Caudate nucleus (tissue), 63 donors: ENCODE measurements at places on chromosomes 6 and 20.

GRCh38 chr6:224350-224749, 67.9 kb upstream of the DUSP22 start:
- DNase-seq, result no peak

- DNase-seq, result no peak
Observed at GRCh38 chr6:118740372-118740771, 89.0 kb upstream of the CEP85L start.

GRCh38 chr20:32436142-32436861, 78.2 kb downstream of the ASXL1 start:
- no peak for DNase-seq

DNA sequence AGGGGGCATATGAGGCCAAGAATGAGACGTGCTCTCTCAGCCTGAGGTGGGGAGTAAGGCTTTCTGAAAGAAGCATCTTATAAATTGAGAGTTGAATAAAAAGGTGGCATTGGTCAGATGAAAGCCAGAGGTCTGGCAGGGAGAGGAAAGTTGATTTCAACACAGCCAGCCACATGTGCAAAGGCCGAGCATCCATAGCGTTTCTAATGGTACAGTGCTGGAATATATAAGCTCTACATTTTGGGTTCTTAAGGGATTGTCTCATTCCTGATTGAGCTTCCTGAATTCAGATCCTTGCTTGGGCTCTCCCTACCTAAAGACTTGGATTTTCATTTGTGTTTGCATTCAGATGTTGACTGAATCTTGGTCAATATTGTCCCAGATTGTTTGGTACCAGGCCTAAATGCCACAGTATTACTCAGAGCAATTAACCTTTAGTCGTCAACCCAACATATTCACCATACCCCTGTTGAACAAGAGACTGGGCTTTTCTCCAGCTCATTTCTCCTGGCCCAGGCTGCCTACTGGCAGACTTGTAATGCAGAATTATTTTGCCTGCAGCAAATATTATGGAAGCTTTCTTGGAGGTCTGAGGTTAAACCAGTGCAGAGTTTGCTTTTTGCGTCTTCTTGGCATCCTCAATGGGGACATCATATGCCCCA, 14.5 kb upstream of the BCAS1 start:
- no peak for DNase-seq

GRCh38 chr20:32559753-32560380, 25.3 kb downstream of the NOL4L start:
- no peak for DNase-seq

GRCh38 chr20:23127506-23128279, 41.6 kb upstream of the CD93 start:
- no peak for DNase-seq

DNA sequence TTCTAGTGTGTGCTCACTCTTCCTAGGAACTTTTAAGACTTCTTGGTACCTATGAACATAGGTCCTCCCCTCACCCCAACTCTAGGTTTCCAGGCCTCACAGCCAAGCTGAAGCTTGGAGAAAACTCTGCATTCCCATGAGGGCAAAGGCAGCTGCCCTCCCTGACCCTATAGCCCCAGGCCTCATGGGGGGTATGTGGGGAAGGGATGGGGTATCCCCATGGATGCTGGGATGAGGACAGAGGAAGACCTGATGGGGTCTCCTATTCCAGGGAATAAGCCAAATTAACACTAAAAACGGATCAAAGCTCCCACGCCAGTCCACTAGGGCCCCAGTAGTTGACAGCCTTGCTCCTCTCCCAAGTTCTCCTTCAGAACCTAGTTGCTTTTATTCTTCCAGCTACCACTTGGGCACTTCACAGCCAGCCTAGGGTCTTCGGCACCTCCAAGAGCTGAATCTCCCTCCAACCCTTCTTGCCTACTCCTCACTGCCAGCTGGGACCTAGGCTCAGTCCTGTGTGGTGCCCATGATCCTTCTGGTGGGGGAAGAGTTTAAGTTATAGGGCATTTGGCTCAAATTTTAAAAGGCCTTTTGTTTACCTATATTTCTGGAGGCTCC, 7.8 kb downstream of the TP53INP2 start:
- DNase-seq, result no peak

- DNase-seq, result no peak
Observed at GRCh38 chr6:133085896-133086295, 155.3 kb upstream of the EYA4 start.

DNA sequence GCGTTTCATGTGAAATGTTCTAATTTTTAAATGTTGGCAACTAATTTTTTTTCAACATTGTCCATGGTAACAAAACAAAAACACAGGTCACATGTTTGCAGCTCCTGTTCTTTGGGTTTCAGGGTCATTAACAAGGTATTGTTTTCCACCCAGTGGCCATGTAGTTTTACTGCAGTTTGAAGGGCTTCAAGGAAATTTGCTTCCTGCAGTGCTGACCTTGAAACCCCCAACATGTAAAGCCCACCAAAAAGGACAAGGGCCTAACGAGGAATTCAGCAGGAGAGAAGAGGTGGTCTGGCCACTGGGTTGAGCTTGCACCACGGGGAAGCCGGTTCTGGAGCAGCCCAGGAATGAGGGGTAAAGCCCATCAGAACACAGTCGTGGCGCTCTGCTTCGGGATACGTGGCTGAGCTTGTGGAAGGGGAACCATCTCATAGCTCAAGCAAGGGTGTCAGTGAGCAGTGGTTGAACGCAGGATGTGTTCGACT, 13.9 kb upstream of the KLHL31 start:
- DNase-seq, result no peak

- DNase-seq, result no peak
Observed at GRCh38 chr6:42138630-42139619, 3.5 kb downstream of the C6orf132 start.

GRCh38 chr20:48826069-48826468, 1.7 kb downstream of the PREX1 start:
- no peak for DNase-seq

DNA sequence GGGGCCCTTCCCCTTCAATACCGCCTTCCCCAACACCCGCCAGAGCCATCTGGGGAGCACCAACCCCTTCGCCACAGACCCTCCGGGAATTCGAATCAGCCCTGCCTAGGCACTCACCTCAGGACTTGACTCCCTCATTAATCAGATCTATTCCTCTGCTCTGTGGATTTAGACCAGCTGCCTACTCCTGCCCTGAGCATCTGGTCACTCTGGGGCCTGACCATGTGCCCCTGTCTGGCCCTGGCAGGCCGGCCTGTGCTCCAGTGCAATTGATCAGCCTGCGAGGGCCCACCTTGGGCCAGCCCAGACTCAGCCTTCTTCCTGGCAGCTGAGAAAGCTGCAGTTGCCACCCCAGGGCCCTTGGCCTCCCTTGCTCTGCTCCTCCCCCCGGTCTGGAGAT, 46.0 kb downstream of the GRM4 start:
- no peak for DNase-seq

DNA sequence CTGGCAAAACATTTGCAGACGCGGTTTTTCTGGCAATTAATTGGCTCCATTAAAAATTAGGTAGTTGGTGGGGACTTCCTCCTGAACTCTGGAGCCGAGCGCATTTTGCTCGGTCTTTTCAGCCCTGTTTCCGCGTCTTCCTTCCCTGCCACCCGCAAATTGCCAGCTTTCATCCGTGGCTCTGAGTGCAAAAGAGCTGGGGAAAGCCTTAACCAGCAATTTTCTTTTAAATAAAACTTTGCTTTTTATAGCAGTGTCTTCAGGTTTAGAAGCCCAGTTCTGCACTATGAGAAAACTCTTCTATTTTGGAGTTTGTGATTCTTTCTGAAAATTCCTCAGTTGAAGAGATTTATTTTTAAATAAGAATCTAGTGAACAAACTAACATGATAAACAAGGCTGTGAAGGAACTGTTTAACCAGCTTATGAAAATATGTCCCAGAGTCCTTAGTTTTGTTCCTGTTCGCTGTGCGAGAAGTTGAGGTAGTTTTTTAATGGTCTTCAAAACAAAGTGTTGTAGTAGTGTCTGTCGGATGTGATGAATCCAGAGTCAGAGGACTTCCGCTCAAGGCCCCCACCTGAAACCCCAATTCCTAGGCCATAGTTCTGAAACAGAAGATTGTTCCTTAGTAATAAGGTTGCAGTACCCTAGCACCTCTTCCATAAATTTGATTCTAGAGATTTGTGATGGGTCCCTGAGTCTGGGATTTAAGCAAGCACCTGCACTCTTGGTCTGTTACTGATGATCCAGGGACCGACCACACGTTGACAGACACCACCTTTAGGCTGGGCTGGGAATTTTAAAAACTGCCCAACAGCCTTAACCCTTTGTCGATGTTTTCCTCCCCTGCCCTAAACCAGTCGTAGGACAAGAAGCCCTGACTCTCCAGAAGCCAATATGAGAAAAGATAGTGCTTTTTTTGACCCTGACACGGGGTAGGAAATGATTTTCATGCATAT, 950 bp downstream of the KCTD20 start:
- DNase-seq, result no peak

DNA sequence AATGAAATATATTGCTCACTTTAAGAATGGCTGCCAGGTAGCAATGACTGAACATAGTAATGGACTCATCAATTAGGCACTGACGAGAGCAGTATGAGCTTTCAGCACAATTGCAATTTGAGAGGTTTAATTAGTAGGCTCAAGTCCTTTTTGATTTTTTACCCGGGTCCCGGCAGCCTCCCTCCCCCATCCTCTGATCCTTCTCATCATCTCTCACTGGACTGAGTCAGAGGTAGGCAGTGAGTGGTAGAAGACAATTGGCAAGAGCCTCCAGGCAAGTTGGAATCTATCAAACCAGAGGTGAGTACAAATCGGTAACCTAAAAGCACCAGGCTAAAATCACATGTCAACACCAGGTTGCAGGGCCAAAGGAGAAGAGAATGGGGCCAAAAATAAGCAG, 107.9 kb downstream of the DCDC2 start:
- no peak for DNase-seq

DNA sequence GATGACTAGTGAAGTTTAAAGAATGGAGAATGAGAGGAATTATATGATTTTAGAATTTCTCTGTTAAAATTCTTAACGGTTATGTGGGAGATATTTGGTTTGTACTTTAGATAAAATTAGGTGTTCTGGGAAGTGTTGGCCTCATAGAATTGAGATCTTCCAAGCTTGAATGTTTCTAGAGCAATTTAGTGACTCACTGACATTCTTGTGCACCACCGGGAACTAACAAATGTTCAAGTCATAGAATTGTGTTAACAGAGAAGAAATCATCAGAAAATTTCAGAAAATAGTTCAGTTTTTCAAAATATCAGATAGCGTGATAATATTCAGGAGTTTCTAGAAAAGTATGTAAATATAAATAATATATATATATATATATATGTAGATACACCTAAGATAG, 67.9 kb upstream of the BMP5 start:
- DNase-seq, result no peak
